ENCODE measurements at places on chromosomes 16 and 17. TPM values are rescaled to one million over a fixed set of nuclear protein-coding genes. Genes with fewer than 3 reads are reported as not detected.
A peak's percentile ranks its signal among the peaks of the same experiment; 100 is the strongest.

The RUNDC3A gene
- not detected for total RNA-seq

The GRIN2A gene
- not detected for total RNA-seq

The ZNF19 gene
- total RNA-seq: 5.8 TPM

DNA sequence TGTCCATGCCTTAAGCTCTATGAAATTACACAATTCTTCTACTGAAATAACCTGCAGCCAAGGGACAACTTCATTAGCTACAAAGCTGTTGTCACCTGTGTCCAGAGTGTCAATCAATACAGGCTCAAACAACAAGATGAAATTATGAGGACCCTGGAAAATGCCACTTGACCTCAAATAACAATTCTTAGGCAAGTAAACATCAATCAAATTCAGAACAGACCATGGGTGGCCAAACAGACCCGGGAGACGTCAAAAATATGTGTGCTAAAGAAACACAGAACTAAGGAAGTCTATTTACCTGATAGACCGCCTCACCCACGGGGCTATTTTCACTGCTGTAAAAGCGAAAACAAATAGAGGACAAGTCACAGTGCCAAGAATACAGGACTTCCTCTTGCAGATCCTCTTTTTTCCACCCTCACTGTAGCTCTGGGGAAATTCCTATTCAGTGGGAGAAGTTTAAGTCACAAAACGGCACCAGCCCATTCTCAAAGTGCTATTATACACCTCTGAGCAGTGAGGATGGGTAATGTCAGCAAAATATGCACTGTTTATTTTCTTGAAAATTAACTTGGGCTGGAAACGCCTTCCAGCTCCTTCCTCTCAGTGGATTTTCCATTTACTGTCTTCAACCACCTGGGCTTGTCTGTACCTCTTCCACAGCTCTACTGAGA, 2.7 kb downstream of the LITAF start:
- peaks cover 12% of the 10 kb centered on the region for H3K27me3 ChIP-seq
- DNase-seq: peak; percentile 52
- H3K4me3 ChIP-seq: peak overlapping the region; percentile 96
- H3K36me3 ChIP-seq: no peaks in the 10 kb centered on the region
- H3K27ac ChIP-seq: peak overlapping the region; percentile 45

GRCh38 chr16:11429123-11429522, 83.9 kb downstream of the RMI2 start:
- H3K27ac ChIP-seq: no peak overlapping the region
- H3K27me3 ChIP-seq: peaks cover 8% of the 10 kb centered on the region
- no peak overlapping the region for H3K4me3 ChIP-seq
- H3K36me3 ChIP-seq: no peaks in the 10 kb centered on the region

- no peak for DNase-seq
- no peaks in the 10 kb centered on the region for H3K4me1 ChIP-seq
- no peaks in the 10 kb centered on the region for H3K36me3 ChIP-seq
- peaks cover 29% of the 10 kb centered on the region for H3K27me3 ChIP-seq
- H3K27ac ChIP-seq: no peak overlapping the region
Measured at GRCh38 chr17:73847952-73848351, 203.7 kb upstream of the SDK2 start.

DNA sequence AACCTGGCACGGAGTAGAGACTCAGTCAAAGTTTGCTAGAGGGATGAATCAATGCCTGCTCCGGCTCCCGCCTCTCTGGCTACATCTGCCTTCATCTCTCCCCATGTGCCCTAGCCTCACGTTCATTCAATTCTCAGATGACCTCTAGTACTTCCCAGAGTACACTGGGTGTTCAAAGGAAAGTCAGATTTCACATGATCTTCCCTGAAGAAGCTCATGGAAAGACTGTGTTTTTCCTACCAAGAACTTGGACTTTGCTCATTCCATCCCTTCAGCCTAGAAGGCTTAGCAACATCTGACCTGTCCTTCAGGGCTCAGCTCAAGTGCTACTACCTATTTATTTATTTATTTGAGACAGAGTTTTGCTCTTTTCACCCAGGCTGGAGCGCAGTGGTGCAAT, 11.1 kb upstream of the TNK1 start:
- no peak overlapping the region for H3K27ac ChIP-seq
- no peak overlapping the region for H3K4me3 ChIP-seq
- no peaks in the 10 kb centered on the region for H3K36me3 ChIP-seq

- peaks cover 23% of the 10 kb centered on the region for H3K4me1 ChIP-seq
- H3K27ac ChIP-seq: no peak overlapping the region
- H3K36me3 ChIP-seq: peaks cover 15% of the 10 kb centered on the region
- H3K27me3 ChIP-seq: no peaks in the 10 kb centered on the region
Measured at GRCh38 chr17:75839942-75840798, 4.0 kb downstream of the UNC13D start.

GRCh38 chr16:27690608-27691007, 140.7 kb downstream of the KATNIP start:
- no peak overlapping the region for H3K27ac ChIP-seq
- H3K4me1 ChIP-seq: no peaks in the 10 kb centered on the region
- no peaks in the 10 kb centered on the region for H3K27me3 ChIP-seq
- H3K4me3 ChIP-seq: no peak overlapping the region
- H3K36me3 ChIP-seq: no peaks in the 10 kb centered on the region
- DNase-seq: peak; percentile 26

DNA sequence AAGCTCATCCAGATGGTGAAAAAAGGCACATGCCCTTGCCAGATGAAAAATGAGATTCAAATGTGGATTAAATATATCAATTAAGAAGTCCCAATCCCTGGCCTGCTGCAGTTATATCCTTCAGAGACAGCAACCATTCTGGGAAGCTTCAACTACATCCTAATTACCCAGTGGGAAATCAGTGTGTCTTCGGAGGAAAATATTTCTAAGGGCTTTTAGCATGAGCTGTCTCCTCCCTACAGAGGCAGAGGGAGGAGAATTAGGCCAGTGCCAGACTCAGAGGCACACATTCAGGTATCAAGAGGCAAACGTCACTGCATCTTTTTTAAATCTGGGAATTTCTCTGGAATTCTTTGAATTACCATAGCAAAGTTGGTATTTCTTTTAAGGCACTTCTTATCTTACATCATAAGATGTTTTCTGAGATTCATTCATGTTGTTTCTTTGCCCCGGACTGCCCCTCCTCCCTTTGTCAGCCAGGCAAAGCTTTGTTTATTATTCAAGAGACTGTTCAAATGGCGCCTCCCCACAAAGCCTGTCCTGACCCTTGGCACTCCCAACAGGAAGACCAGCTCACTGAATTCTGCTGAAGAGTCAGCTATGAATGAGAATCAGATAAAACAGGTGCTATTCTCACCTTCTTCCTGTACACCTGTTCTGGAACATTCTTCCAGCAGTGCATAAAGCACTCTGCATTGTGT, 38.3 kb upstream of the SMPD3 start:
- H3K36me3 ChIP-seq: no peaks in the 10 kb centered on the region
- no peak for DNase-seq
- 0 out of 2 replicates have a peak, but pooled peaks cover 6% of the 10 kb centered on the region for H3K4me1 ChIP-seq

- peaks cover 1% of the 10 kb centered on the region for H3K36me3 ChIP-seq
- peak overlapping the region; percentile 98 for H3K4me3 ChIP-seq
- no peak for DNase-seq
- peaks cover 22% of the 10 kb centered on the region for H3K4me1 ChIP-seq
- peak overlapping the region; percentile 54 for H3K27ac ChIP-seq
Measured at GRCh38 chr16:54287131-54288029, 793 bp upstream of the IRX3 start.

DNA sequence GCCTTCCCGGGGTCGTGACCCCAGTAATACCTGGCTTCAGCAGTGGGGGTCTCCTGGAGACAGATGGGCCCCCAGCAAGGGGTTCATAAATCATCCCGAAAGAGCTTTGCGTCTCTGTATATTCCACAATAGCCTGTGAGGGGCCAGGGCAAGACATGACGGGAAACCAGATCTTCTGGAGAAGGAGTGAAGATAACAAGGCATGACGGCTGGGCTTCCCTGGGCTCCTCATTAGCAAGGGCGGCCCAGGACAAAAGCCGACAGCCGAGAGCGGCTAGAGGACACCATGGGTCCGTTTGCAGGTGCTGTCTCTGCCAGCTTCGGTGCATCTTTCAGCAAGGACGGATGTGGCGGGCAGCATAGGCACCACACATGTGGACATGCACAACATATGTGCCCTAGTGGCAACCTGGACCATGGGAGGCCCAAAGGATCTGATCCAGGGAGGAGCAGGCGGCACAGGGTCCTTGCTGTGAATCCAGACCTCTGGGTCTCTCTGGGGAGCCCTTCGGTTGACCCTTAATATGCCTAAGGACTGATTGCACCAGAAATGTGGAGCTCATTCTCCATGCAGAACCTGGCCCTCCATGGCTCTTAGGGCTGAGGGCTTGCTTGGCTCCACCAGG, 136.9 kb upstream of the FOXF1 start:
- H3K4me3 ChIP-seq: no peak overlapping the region
- H3K27ac ChIP-seq: no peak overlapping the region
- DNase-seq: no peak
- H3K4me1 ChIP-seq: no peaks in the 10 kb centered on the region
- H3K27me3 ChIP-seq: peaks cover 82% of the 10 kb centered on the region

DNA sequence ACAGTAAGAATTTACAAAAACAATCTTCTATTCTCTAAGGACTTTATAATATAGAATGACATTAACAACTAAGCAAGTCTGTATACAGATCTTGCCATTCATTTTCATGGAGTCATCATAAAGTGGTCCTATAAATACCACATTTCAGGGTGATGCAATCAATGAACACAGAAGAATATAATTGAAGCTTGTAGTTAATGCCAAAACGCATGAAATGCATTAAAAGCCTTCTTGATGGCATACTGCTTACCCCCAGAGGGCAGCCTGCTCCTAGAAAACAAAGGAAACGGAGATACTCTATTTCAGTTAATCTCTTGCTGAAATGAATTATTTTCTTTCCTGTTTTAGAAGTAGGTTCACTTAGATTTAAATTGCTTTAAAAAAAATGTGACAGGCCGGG, 45.2 kb upstream of the STAC2 start:
- H3K4me3 ChIP-seq: no peak overlapping the region
- no peaks in the 10 kb centered on the region for H3K27me3 ChIP-seq
- no peak overlapping the region for H3K27ac ChIP-seq
- no peaks in the 10 kb centered on the region for H3K4me1 ChIP-seq

DNA sequence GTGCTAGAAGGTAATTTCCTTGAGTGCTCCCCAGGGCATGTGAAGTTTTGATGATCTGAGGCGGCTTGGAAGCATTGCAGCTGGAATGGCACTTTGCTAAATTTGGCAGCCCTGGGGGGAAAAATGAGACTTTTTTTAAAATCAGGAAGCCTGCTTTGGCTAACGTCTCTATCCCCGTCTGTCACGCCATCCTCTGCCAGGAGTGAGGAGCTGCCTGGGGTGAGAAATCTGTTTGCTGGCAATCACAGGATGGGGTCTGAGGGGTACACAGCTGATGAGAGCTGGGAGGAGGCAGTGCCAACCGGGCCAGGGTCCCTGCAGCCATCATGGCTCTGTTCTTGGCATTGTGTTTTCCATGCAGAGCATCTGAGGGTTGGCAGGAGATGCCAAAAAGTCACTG, 2.0 kb downstream of the ABCC12 start:
- peaks cover 59% of the 10 kb centered on the region for H3K27me3 ChIP-seq
- H3K4me1 ChIP-seq: peaks cover 8% of the 10 kb centered on the region
- H3K36me3 ChIP-seq: no peaks in the 10 kb centered on the region
- DNase-seq: no peak
- no peak overlapping the region for H3K27ac ChIP-seq
- H3K4me3 ChIP-seq: no peak overlapping the region

DNA sequence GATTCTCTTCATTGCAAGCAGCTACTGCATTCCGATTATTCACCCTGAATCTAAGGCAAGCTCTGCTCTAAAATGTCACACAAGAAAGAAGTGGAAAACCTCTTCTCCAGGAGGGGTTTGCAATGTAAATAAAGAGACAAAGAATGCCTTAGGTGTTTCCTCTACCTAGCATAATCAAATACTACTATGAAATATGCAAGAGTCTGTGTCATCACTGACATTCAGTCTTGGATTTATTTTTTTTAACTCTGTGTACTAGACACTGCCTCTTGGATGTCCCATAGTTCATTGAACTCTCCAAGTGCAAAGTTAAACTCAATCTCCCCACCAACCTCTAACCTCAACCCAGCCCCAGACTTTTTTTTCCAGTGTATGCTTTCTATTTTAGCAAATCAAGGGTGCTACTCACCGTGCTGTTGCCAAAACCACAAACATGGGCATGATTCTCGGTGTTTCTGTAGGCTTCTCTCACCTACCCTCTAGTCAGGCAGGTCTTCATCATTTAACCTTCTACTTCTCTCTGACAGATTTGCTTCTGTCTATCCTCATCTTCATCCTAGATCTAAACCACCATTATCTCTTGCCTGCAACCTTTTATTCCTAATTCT, 329.1 kb downstream of the CDH13 start:
- no peaks in the 10 kb centered on the region for H3K27me3 ChIP-seq
- no peaks in the 10 kb centered on the region for H3K36me3 ChIP-seq
- no peak overlapping the region for H3K27ac ChIP-seq
- no peaks in the 10 kb centered on the region for H3K4me1 ChIP-seq

- H3K36me3 ChIP-seq: peaks cover 18% of the 10 kb centered on the region
- no peak overlapping the region for H3K4me3 ChIP-seq
- no peaks in the 10 kb centered on the region for H3K27me3 ChIP-seq
- no peak overlapping the region for H3K27ac ChIP-seq
- H3K4me1 ChIP-seq: no peaks in the 10 kb centered on the region
Measured at GRCh38 chr17:64546716-64547115, 39.9 kb downstream of the CEP95 start.

GRCh38 chr17:75845058-75845711, 981 bp upstream of the UNC13D start:
- H3K36me3 ChIP-seq: peaks cover 5% of the 10 kb centered on the region
- H3K27me3 ChIP-seq: no peaks in the 10 kb centered on the region
- peak; percentile 86 for DNase-seq

DNA sequence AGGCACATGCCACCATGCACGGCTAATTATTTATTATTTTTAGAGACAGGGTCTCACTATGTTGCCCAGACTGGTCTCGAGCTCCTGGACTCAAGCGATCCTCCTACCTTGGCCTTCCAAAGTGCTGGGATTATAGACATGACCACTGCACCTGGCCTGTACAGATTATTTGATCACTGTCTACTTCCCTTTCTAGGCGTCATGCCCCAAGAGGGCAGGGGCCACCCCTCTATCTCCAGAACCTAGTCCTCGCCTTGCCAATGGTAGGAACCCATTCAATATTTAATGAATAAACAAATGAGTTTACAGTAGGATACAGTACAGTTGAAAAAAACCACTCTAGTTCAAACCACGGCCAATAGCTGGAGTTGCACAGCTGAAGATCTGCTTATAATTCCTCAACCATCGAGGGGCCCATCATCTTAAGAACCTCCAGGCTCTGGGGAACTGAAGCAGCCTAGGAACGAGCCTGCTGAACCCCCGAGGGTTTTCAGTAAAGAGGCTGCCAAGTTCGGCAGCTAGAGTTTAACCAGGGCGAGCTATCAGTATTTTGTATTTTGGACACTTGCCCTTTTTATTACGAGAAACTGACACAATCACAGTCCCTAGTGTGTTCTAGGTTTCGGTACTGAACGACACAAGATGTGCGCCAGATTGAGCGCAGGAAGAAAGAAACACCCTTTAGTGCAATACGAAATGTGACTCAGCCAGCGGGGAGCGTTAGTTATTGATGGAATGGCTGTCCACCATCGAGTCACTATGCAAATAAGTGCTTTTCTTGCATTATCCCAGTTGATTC, 14.6 kb downstream of the ADCY9 start:
- no peaks in the 10 kb centered on the region for H3K27me3 ChIP-seq
- no peak for DNase-seq
- H3K4me3 ChIP-seq: no peak overlapping the region
- peaks cover 8% of the 10 kb centered on the region for H3K36me3 ChIP-seq
- peaks cover 24% of the 10 kb centered on the region for H3K4me1 ChIP-seq
